ENCODE measurements at places on chromosomes 3 and 15.

DNA sequence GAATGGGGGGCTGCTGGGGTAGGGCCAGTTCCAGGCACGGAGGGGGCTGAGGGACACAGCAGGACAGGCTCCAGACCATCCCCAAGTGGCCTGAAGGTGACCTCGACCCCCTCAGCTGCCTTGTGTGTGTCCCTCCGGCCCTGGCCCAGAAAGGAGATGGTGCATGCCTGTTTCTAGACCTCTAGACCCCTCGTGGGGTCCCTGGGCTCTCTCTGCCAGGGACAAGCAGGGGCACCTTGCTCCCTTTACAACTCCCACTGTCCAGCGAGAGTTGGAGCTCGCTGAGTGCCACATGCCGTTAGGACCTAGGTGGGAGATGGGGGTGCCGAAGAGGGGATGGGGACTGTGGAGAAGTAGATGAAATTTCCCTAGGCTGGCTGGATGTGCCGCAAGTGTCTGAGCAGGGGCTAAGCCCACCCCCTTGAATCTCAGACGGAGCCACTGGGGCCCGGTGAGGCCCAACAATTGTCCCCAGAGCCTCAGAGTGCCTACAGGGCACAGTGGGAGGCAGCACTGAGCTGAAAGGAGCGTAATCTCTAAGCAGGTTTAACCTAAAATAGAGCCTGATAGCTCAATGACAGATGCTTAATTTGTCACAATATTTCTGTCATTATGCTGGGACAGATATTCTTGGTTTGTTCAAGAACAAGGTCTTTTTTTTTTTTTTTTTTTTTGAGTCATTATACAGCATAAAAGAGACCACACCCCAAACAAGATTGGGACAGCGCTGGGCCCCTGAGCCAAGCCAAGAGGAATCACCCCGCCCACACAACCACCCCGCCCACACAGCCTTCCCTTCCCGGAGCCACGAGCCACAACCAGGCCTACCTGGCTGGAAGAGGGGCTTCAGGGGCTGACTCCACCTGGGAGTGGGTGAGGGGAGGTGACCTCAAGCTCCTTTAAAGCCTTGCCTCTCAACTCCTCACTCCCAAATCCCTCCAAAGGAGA is 23.6 kb upstream of the KLF13 start:
- no peak for DNase-seq

DNA sequence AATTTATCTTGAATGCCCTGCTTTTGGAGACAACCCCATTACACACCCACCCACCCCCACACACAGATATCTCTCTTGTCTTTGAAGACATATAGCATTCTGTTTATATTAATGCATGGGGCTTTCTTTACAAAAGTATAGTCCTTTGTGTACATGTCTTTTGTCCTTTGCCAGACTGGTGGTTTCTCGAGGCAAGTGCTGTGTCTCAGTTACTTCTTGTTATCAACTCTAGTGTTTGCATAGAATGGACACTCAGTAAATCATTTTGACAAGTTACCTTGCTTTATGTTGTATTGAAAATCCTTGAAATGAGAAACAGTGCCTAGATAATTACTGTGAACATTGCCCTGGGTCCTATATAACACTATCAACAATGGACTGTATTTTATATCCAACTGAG is 33.9 kb downstream of the KBTBD8 start:
- DNase-seq, result no peak

DNA sequence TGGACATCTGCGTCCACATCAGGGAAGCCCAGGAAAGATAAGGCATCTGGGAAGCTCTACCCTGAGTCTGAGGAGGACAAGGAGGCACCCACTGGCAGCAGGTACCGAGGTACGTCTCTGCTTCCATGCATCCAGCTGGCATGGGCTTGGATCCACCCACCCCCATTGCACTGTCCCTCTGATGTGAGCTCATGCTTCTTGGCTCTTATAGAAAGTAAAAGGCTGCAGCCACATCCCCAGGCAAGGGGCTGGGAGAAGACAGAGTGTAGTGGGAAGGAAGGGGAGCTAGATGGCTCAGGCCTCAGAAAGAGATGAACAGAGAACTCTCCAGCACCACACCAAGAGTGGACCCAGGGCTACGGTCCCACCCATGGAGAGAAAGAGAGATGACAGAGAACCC is 18.2 kb downstream of the PTH1R start:
- no peak for DNase-seq

DNA sequence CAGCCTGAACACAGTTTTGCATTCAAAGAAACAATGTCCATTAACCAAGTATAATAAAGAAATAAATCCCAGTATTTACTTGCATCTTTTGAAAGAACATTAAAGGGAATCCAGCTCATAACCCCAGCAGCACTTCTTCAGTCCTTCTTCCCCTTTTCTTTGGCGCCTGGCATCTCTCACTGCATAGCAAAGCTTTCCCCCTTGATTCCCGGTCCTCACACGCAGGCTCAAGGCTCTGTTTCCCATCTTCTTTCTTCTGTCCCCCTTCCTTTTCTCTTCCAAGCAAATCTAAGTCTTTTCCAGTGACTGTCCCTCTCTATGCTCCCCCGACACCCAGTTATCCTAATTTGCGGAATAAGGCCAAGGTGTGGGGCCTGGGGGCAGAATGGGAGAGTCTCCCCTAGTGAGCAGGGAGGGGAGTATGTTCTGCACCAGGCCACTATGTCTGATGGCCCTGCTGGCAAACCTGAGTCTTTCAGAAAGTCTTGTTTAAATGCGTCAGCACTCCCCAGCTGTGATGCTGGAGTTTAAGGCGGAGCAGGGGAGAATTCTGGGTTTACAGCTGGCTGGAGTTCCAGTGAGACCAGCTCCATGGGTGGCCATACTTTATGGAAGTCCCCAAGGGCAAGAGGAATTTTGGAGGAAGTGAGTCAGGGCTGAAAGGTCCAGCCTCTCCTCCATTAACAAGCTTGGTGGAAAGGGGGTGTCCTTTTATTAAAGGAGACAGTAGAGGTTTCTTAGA is 42.1 kb downstream of the GOLGA6A start:
- DNase-seq, result no peak

DNA sequence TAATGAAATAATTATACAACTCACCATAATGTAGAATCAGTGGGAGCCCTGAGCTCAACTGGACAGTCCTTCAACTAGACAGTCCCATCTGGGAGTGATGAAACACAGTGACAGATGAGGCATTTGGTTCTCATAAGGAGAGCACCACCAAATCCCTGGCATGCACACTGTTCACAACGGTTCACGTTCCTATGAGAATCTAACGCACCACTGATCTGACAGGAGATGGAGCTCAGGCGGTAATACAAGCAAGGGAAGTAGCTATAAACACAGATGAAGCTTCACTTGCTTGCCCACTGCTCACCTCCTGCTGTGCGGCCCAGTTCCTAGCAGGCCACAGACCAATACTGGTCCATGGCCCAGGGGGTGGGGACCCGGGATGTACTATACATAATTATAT is 17.0 kb downstream of the PRKAR2A start:
- no peak for DNase-seq

- DNase-seq, result no peak
These were observed 4.7 kb upstream of the ITGA11 start for GRCh38 chr15:68436680-68437079.

GRCh38 chr3:79081335-79081734 is 686.5 kb downstream of the ROBO1 start:
- no peak for DNase-seq

- DNase-seq, result no peak
These were observed 197.5 kb downstream of the ADAMTS9 start for GRCh38 chr3:64490180-64490724.

GRCh38 chr15:29376590-29376989 is 107.0 kb upstream of the NSMCE3 start:
- no peak for DNase-seq
